Testis (tissue), 5 donors: ENCODE measurements at places on chromosomes 6 and 20. TPM values are rescaled to one million over a fixed set of nuclear protein-coding genes. Genes with fewer than 3 reads are reported as not detected.

DNA sequence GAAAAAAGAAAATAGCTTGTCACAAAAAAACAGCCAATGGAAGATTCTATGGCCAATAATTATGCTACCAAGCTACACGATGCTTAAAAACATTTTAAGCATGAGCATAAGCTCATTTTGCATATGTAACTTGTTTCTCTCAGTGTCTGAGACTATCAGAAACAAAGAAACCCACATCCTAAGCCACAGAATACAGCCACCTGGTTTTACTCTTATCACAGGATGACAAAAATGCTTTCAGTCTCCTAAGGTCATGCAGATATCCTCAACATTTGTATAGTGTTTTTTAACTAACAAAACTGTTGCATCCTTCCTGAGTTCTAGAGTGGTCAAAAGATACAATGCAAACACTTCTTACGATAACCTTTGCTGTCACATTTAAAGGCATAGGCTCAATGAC, 172.1 kb upstream of the RUNX2 start:
- DNase-seq = no peak

DNA sequence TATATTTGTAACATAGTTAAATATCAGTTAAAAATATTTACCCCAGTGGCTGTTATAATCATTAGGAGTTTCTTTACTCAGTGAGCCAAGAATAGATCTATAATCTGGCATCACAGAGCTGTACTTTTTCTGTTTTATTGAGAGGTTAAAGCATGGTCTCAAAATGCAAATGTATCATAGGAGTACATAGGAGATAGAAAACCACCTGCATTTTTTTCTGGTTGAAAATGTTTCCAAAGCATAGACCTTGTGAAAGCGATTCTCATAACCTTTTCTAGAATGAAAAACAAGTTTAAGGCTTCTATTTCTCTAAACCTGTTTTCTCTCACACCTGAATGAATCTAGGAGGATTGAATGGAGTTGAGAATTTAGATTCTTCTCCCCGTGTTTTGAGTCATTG, 14.4 kb downstream of the KCNQ5 start:
- no peak for DNase-seq

GRCh38 chr6:83042467-83043053, 23.1 kb downstream of the UBE3D start:
- peak; percentile 67 for DNase-seq

DNA sequence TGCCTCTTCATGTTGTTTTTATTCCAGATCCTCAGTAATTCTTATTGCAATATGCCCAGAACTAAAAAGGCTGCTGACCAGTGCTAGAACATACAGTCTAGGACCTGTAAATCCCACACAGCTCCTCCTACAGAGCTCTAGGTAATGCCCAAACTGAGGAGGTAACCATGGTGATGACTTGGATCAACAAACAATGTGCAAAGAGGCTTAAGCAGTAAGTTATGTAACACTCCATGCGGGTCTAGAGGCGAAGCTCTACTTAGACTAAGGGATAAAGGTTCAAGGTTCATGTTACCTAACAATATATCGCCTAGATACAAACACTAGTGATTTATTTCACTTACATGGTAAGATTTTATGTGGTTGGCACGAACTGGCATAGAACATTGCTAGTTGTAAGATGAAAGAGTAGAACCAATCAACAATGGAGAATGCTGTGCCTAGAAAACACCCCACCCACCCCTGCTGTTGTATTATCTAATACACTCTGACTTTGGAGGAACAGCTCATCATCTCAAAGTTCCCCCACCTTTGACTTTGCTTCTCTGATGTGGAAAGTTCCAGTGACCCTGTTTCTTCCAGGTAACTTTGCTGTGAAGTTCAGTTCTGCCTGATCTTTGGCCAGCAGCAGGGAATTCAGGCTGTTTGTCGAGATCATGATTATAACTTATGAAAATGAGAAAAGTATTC, 242.4 kb downstream of the ALDH8A1 start:
- no peak for DNase-seq

DNA sequence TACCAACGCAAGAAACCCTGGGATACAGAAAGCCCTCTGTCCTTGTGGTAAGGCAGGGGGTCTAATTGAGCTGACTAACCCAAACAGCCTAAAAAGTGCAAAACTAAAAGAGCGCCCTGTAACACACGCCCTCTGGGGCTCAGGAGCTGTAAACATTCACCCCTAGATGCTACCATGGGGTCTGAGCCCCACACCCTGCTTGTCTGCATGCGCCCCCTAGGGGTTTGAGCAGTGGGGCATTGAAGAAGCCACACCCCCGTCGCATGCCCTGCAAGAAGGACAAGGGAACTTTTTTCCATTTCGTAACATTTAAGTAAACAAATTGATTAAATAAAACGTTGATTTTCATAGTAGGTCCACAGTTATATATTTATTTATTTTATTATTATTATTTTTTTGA, 616.9 kb upstream of the MAN1A1 start:
- DNase-seq = peak; percentile 55

DNA sequence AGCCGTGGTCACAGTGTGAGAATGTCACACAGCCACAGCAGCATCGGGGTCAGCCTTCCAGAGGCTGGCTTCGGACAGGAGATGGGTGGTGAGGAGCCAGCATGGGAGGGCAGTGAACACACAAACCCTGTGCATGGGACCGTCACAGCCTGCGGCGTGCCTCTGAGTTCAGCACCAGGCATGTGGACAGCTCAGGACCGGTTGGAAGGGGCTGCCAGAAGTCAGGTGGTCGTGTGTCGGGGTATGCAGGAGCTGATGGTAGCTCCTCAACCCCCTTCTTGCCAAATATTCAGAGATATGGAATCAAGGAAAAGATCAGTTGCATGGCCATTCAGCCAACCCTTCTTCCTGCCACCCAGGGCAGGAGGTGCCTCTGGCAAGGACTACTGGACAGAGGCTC, 28.2 kb downstream of the MYT1 start:
- no peak for DNase-seq

Gene PLCB1
- total RNA-seq = 9.8 TPM
